ENCODE measurements at places on chromosomes 5 and 9.

GRCh38 chr5:69046375-69046957 is 47.3 kb upstream of the SLC30A5 start:
- DNase-seq, result no peak

GRCh38 chr9:20209391-20210340 is 412.6 kb downstream of the MLLT3 start:
- DNase-seq, result no peak

- DNase-seq, result peak; percentile 95
Observed at GRCh38 chr5:95861221-95861863, 38.8 kb upstream of the GLRX start.

DNA sequence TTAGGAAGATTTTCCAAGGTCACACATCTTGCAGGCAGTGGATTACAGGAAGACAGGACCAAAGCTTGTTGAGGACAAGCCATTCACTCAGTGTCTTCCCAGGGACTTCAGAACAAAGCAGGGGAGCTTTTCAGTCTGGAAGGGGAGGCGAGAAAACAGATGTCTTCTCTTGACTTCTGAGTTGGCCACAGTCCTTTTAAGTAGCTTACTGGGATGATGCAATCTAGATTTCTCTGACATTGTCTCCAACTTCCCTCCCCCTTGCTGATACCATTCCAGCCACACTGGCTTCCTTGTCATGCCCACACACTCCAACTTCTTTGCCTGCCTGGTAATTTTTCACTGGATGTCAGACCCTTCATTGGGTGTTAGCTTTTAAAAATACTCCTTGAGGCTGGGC is 174.2 kb upstream of the TBC1D2 start:
- peak; percentile 38 for DNase-seq

All from fibroblast of skin of left quadriceps (primary cell).